ENCODE measurements at places on chromosomes 1 and 21.
A peak's percentile ranks its signal among the peaks of the same experiment; 100 is the strongest.

DNA sequence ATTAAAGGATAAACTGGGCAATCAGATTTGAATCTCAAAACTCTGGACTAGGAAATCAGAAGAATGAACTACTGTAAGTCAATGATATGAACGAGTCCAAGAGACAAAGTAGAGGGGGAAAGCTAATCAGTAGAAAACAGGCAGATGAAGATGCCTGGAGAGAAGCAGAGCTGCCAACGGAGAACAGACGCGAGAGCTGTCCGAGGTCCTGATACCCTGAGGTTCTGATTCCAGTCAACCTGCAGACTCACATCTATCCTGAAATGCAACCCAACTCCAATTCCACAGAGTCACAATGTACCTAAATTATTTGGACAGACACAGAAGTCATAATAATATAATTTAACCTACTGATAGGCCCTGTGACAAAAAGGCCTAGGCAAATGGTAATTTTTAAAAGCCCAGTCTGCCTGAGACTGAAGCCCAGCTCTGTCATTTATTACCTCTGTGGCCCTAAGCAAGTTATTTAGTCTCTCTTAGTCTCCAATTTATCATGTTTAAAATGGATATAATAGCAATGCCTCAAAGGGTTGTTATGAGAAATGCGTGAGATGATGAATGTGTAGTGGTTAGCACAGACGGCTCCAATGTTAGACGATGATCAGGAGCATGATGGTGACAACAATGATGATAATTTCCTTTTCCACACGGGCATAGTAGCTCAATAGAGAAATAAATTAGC lies 33.4 kb downstream of the RGS7 start:
- no peak for DNase-seq

DNA sequence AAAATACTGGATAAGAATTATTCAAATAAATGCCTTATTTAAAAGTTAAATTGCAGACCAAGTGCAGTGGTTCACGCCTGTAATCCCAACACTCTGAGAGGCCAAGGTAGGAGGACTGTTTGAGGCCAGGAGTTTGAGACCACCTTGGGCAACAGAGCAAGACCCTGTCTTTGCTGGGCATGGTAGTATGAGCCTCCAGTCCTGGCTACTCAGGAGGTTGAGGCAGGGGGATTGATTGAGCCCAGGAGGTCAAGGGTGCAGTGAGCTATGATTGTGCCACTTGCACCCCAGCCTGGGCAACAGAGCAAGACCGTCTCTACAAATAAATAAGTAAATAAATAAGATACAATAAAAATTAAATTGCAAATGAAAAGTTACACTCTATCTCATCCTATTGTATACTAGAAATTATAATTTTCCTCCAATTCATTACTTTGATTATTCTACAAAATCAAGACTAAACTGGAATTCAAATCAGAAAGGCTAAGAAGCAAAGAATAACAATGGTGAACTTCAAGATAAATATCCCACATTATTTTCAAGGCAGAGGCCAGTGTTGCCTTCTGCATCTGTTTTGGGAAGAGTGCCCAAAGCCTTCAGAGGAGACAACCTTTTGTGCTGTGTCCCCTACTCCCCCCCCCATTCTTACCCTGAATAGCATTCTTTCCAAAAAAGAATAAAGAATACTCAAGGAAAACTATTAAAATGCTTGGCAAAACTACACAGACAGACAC lies 73.3 kb upstream of the IRF2BP2 start:
- DNase-seq: no peak

GRCh38 chr1:46096269-46097148 lies 35.9 kb downstream of the PIK3R3 start:
- no peak for DNase-seq

DNA sequence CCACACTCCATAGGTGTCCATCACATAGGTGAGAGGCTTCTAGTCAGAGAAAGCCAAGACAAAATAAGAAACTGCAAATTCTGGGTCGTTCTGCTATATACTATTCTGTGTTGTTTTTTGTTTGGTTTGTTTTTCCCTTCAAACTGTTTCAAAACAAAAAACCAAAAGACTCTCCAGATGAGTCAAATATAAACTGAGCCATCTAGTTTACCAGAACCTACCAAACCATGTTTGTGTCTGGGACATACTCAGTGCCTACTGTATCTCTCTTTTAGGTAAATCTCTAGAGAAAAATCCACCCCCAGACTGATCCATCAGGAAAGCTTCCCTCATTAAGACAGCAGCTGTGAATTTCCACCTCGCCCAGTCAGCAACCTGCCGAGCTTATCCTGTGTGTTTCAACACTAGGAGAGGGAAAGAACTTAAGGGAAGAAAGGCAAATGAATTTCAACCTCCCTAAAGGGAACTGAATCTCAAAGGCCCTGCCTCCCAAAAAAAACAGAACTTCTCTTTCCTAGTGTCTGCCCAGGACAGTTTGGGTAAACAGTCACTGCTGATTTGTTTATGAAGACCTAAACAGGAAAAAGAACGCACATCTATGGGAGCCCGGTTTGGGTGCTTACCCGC lies 17.2 kb downstream of the PPT1 start:
- no peak for DNase-seq

GRCh38 chr1:58597996-58598395 lies 20.9 kb upstream of the TACSTD2 start:
- DNase-seq: no peak

- peak; percentile 32 for DNase-seq
Measured at GRCh38 chr1:204711947-204712701, 26.6 kb upstream of the LRRN2 start.

- DNase-seq: no peak
Measured at GRCh38 chr21:46190491-46191131, 6.4 kb upstream of the SPATC1L start.

DNA sequence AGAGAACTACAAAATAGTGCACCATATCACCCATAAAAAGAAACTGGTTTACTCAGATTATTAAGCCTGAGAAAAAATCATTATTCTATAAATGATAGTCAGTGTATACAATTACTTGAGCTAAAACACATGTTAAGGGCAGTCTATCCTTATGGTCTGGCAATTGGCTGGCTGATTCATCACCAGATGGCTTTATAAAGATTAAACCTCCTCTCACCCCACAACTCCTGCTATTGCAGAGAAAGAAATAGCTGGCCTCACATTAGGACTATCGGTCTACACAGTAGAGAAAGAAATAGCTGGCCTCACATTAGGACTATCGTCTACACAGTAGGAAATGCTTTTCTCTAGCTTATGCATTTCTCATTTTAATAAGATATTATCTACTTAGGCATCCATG lies 21.2 kb downstream of the CEP170 start:
- no peak for DNase-seq

DNA sequence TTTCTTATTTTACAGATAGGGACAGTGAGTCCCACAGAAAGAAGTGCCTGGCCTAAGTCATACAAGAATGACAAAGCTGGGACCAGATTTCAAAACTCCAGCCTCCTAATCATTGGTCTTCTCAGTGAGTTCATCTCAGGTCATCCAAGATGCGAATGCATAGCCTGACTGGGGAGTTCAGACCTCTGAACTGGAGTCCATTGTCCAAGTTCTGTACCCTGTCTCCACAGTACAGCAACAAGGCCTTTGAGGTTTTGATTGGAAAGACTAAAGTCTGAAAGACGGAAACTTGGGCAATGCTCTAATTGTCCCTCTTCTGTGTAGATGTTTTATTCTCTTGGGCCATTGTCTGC lies 62.0 kb downstream of the TNN start:
- DNase-seq: no peak
